ENCODE measurements at places on chromosomes 2 and 18.

DNA sequence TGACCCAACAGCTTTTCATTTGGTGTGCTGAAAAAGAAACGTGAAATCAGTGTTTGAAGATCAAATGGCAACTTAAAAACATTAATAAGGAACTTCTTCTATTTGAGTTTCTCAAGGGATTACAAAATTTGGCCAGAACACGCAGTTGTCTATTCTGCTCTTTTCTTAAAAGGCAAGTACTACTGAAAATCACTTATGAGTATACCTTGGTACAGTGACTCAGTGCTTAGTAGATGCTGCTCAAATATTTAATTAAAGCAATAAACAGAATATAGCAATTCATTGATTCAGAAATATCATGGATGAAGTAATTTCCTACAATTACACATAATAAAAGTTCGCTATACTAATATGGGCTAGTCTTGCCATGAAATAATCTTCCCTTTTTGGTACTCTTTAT, 38.2 kb upstream of the MCM6 start:
- no peak for DNase-seq

- DNase-seq: no peak
These were observed 16.8 kb upstream of the ATP8B1 start for GRCh38 chr18:57819671-57820460.

DNA sequence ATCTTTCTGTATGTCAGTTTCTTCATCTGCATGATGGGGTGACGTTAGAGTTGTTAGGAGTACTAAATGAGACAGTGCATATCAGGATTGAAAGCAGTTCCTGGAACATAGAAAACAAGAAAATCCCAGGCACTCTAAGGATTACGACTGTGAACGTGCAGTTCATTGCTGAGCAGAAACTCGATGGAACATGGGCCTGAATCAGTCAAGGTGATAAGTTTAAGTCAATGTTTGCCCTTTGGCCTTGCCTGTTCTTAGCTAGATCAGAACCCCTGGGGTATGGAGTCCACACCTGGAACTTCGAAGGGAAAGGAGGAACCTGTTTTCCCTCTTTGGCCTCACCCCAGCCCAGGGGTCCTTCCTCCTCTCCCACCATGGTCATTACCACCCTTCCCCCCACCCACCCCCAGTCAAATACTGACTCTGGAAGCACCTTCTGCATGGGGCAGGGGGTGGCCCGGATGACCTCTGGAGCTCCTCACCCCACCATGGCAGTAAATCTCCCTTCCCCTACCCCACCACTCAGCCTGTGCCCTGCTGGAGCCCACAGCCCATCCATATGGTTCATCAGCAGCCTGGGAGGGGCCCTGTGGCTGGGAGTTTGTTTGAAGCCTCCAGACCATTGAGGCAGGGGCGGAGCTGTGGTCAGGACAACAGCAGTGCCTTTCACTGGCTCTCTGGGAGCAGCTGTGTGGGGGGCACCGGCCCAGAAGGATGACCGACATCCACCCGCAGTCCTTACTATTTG, 164.1 kb downstream of the SMAD7 start:
- DNase-seq: no peak

DNA sequence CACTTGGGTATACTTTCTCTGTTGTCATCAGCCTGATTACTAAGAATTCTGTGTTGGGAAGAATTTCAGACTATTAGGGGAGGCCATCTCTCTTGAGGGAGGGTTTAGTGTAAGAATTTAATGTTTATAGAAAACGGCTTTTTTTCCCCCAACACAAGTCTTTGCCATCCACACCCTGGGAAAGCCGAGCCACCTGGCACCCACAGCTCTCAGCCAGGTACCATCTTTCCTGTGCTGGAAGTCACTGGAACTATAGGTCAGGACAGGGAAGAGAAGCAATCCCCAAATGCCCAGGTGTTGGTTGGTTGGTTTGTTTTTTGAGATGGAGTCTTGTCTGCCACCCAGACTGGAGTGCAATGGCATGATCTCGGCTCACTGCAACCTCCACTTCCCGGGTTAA, 155.1 kb downstream of the SMAD7 start:
- no peak for DNase-seq

DNA sequence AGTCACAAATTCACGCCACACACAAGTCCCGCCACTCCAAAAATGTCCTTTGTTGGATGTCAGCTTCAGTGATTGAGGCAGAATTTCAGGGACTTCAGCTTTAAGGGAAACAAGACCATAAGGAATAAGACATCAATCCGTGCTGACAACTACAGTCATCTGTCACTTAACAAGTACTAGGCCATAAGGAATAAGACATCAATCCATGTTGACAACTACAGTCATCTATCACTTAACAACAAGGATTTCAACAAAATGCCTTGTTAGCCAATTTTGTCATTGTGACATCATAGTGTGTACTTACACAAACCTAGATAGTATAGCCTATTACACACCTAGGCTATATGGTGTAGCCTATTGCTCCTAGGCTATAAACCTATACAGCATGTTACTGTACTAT, 58.0 kb downstream of the ANTXR1 start:
- no peak for DNase-seq

DNA sequence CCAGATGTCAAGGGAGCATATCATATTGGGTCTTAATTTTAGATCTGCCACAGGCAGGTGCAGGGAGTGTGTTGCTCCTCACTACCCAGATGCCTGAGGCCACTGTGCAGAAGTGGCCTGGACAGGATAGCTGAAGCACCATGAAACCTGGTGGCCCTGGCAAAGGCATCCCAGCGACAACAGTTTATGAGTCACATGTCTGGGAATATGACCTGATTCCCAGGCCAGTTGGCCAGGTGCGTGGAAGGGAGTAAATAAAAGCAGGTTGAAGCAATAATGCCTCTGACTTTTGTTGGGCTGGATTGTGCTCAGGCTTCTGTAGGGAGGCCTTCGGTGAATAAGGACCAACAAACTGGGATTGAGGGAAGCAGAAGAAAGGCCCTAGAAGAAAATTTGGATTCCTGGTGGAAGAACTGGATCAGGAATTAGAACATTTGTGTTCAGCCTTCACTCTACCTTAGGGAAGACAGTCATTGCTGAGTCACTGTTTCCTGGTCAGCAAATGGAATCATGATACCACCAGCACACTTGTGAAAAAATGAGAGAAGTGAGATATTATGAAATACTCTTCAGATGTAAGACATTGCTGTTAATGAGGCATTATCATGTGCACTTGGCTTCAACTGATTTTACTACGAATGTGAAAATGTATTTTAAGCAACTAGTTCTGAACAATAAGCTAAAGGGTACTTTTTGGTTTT, 78.4 kb upstream of the ZNF516 start:
- no peak for DNase-seq

DNA sequence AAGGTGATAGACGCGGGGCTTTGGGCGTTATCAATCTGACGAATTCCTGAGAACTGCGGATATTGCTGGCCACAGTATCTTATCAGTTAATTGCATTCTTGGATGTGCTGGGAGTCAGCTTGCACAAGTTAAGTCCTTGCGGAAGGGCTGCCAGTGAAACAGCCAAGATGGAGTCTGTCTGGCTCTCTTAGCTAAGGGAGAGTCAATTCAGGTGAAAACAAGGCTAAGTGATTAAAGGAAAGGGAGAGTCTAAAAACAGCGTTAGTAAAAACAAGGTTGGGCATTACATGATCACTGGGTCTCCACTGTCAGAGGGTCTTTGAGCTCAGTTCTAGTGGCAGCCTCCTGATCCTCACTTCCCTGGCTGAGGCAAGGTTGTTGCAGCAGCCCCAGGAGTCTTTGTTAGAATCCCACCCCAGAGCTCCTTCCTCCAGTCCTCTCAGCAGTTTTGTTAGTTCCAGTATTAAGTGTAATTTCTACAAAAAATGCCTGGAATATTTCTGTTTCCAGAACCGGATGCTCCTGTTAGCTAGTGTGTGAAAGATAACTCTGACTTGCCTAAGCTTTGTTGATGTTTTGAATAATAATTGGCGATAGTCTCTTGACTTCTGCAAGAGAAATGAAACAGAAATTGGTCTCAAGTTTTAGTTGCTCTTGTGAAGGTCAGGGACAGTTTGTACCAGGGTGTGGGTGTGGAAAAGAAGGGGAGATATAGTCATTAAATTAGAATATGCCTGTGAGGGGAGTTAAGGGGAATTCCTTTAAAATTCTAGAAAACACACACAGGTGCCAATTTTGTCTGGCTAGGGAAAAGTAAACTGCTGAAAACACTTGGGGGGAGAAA, 10.6 kb downstream of the CFLAR start:
- no peak for DNase-seq

GRCh38 chr2:37388074-37388473, 43.6 kb downstream of the QPCT start:
- DNase-seq: no peak

GRCh38 chr2:176536439-176537133, 267.3 kb downstream of the MTX2 start:
- no peak for DNase-seq

DNA sequence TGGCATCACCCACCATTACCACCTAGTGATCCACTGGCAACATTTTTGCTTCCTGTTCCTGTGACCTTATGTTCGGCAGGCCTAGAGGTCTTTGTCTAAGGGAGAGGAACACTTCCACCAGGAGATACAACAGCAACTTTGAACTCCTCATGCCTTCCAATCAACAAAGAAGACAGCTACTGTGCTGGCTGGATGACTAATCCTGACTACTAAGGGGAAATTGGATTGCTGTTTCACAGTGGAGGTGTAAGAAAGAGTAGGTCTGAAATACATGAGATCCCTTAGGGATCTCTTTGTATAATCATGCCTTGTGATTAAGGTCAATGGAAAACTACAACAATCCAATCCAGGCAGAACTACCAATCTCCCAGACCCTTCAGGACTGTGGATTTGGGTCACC, 45.2 kb downstream of the EIF2AK3 start:
- no peak for DNase-seq

DNA sequence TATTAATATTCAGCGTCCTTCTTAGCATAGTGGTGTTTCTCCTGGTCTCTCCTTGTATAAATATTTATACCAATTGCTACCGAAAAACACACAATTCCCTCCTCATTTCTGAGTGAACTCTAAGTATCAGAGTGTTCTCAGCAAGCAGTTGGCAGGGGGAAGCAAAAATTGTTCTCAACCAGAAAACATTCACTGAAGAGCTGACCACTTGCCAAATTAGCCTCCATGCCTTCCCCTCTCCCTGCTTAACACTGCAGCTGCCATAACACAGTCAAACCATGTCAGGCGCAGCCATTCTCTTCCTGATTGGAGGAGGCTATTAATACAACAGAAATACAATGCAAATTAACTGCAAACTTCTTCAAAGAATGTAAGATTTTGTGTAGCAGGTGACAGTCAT, 105.0 kb downstream of the COL6A3 start:
- no peak for DNase-seq

DNA sequence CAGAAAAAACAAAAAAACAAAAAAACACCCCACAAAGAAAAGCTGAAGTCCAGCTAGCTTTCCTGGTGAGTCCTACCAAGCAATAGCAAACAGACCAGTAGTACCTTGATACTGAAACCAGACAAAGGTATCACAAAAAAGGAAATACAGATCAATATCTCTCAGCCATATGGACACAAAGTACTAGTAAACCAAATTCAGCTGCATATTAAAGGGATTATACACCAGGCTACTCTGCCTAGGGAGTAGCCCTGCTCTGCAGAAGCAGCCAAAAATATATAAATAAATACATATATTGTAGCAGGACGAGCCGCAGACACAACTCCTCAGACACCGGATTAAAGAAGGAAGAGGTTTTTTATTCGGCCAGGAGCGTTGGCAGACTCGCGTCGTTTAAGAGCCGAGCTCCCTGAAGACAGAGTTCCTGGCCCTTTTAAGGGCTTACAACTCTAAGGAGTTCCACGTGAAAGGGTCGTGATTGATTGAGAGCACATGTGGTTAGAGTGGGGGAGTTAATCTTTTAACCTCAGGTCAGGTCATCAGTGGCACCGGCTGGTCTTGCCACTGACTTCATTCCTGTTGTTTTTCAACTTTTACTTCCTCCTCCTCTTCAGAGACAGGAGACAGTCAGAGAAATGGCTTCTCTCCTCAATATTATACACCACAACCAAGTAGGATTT, 38.4 kb upstream of the DTNB start:
- DNase-seq: no peak

- DNase-seq: no peak
These were observed 167.8 kb upstream of the VRK2 start for GRCh38 chr2:57878866-57879210.

GRCh38 chr2:132255714-132256113, 94.0 kb upstream of the ANKRD30BL start:
- no peak for DNase-seq

GRCh38 chr2:95047629-95048510, 22.4 kb downstream of the MAL start:
- no peak for DNase-seq

- no peak for DNase-seq
These were observed 632.7 kb upstream of the ID2 start for GRCh38 chr2:8049176-8049575.

- no peak for DNase-seq
These were observed 105.6 kb downstream of the CRIM1 start for GRCh38 chr2:36461039-36461681.

- no peak for DNase-seq
These were observed 29.3 kb downstream of the DNER start for GRCh38 chr2:229684942-229685562.

- no peak for DNase-seq
These were observed 23.2 kb downstream of the HJURP start for GRCh38 chr2:233831011-233831721.

DNA sequence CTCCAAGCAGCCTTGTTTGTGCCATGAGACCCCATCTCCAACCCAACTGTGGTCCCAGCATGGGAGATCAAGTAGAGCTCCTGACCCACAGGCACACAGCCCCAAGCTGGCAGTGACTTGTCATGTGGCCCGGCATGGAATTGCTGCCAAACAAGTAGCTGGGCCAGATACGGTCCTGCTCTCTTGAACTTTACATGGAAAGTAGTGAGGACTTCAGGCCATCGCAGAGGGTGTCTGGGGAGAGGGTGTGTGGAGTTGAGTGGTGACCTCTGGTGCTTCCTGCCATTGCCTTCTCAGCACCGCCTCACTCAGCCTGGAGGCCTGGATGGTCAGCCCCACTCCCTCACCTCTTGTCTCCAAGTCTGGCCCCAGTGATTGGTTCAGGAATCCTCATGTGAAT, 10.9 kb upstream of the SLC4A3 start:
- no peak for DNase-seq

DNA sequence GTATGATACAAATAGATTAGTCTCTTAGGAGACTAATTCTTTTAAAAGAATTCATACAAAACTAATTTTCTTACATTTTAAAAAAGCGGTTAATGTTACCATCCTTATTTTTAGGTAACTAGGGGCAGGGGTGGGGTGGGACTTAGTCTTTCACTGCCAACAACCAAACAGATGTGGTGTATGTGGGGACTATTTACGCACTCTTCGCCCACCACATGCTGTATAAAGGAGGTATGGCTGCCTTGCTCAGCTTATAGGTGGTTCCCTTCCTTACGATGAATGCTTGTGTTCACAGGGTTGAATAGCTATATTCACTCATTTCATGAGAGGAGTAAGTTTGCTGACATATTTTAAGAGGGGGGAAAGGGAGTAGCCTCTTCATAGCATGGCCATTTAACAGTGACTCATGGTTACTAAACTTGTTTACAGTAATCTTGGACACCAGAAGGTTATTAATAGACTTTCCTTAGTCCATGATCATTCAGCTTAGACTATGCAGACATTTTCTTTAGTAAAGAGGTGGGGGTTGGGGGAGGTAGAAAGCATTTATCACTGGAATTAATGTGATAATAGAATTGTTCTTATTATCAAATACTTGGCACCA, 61.8 kb downstream of the CAB39 start:
- DNase-seq: no peak

Measured in activated CD4-positive, CD25-positive, alpha-beta regulatory T cell (primary cell).